ENCODE measurements at places on chromosomes 11 and 22.

DNA sequence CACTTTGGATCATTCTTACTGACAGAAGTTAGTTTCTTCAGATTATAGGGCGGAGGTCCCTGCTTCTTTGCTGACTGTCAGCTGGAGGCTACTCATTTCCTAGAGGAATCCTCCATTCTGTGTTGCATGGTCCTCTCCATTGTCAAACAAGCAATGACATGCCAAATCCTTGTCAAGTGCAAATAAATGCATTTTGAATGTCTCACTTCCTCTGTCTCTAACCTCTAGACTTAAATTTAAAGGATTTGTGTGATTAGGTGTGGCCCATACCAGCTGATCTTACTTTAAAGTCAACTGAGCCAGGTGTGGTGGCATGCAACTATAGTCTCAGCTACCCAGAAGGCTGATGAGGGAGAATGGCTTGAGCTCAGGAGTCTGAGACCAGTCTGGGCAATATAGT, 458.4 kb upstream of the CCDC179 start:
- no peak for DNase-seq

DNA sequence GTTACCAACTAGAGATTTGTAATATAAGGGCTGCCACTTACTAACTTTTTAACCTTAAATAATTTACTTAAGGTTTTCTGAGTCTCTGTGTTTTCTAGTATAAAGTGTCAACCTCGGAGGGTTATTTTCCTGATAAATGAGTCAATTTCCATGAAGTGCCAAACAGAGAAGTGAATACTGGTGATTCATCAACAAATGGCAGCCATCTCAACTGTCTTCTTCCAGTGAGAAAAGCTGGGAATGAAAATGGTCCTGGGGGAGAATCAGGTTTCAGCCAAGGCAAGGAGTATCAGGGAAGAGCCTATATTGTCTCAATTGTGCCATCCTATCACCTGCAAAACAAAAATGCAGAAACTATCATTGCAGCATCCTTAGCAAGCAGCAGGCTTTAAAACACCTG, 129.1 kb downstream of the LUZP2 start:
- DNase-seq = no peak

DNA sequence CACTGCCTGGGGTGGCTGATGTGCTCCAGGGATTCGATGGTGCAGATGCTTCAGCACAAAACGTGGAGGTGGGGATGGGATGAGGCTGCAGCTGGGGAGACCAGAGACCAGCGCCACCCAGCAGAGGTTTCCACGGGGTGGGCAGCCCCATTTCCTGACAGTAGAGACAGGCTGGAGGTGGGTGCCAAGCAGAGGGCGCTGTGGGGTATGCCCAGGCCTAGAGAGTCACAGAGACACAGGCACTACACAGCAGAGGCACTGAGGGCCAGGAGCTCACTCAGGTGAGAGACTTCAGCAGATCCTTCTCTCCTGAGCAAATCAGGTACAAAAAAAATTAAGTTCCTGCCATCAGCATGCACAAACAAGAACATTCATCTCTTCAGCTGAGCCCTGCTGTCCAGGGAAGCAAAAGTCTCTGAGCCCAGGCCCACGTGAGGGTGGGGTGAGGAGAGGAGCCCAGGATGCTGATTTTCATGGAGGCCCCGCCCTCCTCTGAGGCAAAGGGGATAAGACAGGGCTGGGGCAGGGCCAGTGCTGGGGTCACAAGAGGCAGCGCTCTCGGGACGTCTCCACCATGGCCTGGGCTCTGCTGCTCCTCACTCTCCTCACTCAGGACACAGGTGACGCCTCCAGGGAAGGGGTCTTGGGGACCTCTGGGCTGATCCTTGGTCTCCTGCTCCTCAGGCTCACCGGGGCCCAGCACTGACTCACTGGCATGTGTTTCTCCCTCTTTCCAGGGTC, 53.1 kb downstream of the GGTLC2 start:
- DNase-seq = no peak

DNA sequence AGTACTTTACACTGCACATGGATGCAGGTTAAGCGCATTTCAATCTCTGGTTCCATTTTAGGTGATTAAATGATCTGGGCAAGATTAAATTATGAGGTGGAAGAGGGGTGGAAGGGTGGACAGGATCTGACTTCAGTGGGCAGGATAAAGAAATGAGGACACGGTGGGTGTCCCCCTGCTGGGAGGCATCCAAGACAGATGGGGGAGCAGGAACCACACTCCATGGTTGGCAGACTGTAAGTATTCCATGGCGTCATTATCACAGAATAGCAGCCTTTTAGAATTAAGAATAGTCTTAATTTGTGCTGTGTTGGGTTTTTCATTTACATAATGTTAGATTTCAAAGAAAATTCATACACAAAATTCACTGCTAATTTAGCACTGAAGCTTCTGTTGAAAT, 7.6 kb upstream of the SORL1 start:
- DNase-seq = no peak

DNA sequence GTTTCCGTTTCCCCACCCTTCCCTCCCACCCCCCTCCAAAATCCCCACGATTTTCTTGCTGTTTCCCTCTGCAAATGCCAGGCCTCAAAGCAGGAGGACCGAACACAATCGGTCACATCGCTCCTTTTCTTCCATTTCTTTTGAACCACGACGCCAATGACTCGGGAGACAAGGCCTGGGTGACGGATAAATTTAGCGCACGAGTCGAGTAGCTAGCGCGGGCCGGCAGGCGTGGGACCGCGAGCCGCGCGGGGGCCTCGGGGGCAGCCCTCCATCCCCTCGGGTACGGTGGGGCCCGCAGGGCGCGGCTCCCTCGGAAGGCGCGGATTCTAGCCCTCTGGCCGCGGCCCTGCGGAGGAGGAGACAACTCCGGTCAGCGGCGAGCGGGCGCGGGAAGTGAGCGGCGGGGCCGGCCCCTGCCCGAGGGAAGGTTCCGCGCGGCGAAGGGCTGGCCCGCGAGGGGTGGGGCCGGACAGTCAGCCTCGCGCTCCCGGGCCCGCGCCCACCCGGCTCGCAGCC, 414 bp downstream of the JOSD1 start:
- DNase-seq = no peak

DNA sequence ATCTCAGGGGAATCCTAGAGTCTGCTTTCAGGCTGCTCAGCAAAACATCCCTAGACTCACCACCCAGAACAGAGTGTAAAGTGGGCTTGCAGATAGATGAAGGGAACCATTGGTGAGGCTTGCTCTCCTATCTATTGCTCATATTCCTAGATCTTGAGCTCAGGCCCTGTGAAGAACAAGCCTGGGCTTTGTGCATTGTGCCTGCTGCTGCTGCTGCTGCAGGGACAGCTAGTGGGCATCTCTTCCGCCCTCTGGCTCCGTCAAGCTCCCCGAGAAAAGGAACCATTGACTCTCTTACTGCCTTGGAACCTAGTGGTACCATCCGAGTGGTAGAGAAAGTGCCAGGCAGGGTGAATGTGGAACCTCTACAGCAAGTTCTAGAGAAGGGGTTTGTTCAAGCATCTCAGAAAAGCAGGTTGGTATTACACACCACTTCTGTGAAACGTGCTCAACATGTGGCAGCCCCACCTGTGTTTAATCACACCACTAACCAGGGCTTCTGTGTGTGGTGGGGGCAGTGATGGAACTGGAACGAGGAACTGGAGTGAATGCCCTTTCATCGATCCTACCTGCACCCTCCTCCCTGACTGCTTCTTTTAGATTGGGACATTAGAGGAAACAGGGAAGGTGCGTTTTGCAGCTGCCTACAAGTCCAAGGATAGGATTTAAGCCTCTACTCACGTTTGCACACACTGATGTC, 4.4 kb downstream of the BACE1-AS start:
- no peak for DNase-seq

DNA sequence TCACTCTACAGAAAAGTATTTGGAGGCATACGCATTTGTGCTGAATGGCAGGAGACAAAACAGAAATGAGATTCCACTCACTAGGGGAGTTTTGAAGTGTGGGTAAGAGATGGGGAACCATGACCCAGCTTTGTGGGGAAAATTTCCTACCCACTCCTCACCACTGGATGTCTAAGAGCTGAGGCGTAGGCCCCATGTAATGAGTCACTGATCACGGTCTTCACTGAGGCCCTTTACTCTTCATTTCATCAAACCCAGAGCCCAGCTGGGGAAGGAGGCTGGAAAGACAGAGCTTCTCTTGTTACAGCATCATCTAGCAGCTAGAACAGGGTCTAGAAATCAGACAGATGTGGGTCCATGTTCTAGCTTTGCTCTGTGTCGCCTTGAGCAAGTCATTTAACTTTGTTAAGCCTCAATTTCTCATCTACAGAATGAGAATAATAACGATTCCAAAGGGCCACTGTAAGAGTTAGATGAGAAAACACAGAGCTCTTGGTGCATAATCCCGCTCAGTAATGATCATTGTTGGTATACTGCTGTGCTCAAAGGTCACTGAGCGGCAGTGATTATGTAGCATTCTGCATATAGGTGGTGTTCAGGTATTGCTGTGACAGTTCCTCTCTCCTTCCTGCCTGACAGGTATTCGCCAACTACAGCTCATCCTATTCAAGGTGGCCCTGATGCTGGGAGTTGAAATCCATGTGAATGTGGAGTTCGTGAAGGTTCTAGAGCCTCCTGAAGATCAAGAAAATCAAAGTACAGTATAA, 97.2 kb downstream of the MICAL2 start:
- DNase-seq = peak; percentile 76

- no peak for DNase-seq
Measured at GRCh38 chr11:86058360-86058759, 10.5 kb downstream of the PICALM start.

DNA sequence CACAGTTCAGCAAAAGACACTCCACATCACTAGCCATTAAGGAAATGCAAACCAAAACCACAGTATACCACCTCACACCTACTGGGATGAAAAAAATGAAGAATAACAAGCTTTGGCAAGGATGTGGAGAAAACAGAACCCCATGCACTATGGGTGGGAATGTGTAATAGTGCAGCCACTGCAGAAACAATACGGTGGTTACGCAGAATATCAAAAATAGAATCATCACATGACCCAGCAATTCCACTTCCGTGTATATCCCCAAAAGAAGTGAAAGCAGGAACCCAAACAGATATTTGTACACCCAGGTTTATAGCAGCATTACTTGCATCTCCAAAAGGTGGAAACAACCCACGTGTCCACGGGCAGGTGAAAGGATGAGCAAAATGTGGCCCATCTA, 20.8 kb downstream of the CARS1 start:
- DNase-seq = no peak

GRCh38 chr11:128297805-128298204, 289.6 kb downstream of the ETS1 start:
- DNase-seq = no peak

- no peak for DNase-seq
Measured at GRCh38 chr22:21926728-21927127, 25.9 kb downstream of the PPM1F start.

DNA sequence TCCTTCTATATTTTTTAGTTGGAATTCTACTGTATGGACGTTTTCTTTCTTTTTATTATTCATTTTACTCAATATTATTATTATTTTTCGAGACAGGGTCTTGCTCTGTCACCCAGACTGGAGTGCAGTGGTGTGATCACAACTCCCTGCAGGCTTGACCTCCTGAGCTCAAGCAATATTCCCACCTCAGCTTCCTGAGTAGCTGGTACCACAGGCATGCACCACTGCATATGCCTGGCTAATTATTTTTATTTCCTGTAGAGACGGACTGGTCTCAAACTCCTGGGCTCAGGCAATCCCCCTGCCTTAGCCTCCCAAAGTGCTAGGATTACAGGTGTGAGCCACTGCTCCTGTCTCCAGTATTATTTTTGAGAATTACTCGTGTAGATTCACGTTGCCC, 34.0 kb upstream of the CCDC134 start:
- no peak for DNase-seq

- no peak for DNase-seq
Measured at GRCh38 chr11:67438158-67438902, 848 bp upstream of the PTPRCAP start.

DNA sequence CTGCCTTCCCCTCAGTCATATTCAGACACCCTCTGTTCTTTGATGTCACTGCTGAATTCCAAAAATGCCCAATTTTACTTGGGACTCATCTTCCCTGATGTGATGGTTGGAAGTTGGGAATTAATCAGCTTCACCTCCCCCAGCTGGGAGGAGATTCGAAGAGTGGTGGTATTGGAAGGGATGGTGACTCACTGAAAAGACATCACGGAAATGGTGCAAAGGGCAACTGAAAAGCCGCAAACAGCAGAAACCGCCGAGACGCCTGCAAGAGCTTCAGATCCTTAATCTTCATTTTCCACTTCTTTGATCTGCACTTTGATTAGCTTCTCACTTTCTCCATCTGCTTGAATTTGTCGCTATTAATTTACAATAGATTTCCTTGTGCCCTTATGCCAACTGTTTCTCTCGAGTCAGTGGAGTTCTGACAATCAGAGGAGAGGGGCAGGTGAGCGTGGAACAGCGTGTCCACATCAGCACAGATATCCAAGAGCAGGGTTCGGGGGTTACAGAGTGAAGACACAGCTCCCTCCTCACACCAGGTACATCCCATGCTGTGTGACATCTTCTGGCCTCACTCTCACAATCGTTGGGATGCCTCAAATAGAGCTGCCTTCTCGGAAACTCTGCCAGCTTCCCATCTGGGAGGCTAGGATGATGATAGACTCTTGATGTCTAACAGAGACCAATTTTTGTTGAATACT, 325.4 kb downstream of the BRD1 start:
- no peak for DNase-seq

GRCh38 chr11:80186692-80187091, 745.9 kb upstream of the TENM4 start:
- DNase-seq = no peak

DNA sequence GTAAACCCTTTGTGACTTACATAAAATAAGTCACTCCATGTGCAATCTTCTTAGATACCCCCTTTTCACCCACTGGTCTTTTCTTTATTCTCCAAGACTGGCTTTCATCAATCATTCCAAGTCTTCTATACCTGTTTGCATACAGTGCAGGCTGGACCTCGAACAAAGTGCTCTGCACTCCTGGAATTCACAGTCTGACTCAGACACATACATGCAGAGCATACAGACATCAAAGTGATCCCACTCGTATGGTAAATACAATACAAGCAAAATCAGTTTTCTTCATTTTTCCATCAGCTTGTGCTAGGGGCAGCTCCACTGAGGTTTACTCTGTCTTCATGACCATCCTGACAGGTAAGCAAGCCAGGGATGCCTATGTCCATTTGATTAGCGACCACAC, 16.8 kb upstream of the TMPRSS5 start:
- no peak for DNase-seq

- no peak for DNase-seq
Measured at GRCh38 chr11:63262547-63262946, 19.1 kb upstream of the SLC22A25 start.

DNA sequence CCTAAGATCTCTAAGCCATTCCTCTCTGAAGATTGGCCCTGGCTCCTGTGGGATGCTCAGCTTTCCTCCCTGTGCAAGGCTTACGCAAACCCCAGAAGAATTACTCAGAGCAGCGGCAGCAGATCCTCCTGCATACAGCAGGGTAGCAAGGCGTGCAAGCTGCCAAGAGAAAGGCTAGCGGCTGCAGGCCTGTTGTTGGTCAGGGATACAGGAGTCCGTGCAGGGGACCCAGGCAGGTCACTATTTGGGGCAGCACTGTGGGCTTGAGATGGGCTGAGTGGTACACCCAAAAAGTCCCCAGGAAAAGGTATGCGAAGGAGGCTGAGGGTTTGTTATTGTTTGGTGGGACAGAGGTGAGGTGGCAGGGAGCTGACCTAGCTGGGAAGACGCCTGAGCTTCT, 1.5 kb downstream of the GLB1L2 start:
- no peak for DNase-seq

- no peak for DNase-seq
Measured at GRCh38 chr11:76553554-76554476, 109.0 kb downstream of the EMSY start.

- DNase-seq = no peak
Measured at GRCh38 chr11:46367244-46367915, 14.1 kb upstream of the MDK start.

GRCh38 chr11:16364254-16364653, 7.9 kb upstream of the SOX6 start:
- DNase-seq = no peak
